ENCODE measurements at places on chromosomes 13 and 19.

GRCh38 chr13:112703449-112704284 lies 13.8 kb downstream of the ATP11A start:
- DNase-seq, result no peak

GRCh38 chr19:1001538-1002166 lies 1.4 kb downstream of the GRIN3B start:
- DNase-seq, result no peak

- DNase-seq, result no peak
These were observed 147.9 kb downstream of the KATNAL1 start for GRCh38 chr13:30159446-30159839.

GRCh38 chr19:30864391-30865215 lies 484.6 kb downstream of the TSHZ3 start:
- no peak for DNase-seq

- DNase-seq, result no peak
These were observed 701.3 kb upstream of the KLHL1 start for GRCh38 chr13:70809588-70809987.

GRCh38 chr13:113841353-113841650 lies 22.6 kb downstream of the GAS6 start:
- no peak for DNase-seq
